ENCODE measurements at places on chromosomes 3 and 15.

DNA sequence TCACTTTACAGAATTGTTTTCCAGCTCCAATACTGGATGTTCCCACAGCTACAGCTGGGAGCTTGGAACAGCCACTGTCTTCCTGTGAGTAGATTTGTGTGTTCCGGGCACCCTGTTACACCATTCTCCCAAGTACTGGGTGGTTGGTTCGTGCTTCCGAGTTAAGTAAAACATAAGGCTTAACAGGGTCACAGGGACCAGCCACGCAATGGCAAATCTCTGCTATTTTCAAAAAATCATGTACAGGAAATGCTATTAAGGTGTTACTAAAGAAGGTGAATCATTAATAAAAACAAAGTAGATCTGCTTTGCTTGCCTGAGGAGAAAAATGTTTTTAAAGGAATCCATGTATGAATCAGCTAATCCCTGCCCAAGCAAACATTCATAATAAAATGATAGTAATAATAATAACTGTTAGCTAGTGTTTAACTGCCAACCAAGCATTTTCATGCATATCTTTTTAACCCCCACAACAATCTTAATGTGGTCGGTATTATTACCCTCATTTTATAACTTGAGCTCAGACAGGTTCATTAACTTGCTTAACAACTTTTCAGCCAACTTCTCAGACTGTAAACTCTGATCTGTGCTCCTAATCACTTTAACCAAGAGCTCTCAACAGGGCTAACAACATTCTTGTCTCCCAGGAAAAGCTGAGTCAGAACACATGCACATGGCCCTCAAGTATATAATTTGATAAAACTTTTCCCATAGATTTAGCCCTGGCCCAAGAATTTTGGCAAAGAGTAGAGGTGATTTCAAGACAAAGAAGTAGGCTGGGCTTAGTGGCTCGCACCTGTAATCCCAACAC is 2.7 kb upstream of the C2CD4A start:
- peak; percentile 77 for DNase-seq

GRCh38 chr15:80152180-80152895 is 461 bp upstream of the FAH start:
- peak; percentile 89 for DNase-seq

- no peak for DNase-seq
Observed at GRCh38 chr15:36545467-36545992, 33.9 kb upstream of the CDIN1 start.

DNA sequence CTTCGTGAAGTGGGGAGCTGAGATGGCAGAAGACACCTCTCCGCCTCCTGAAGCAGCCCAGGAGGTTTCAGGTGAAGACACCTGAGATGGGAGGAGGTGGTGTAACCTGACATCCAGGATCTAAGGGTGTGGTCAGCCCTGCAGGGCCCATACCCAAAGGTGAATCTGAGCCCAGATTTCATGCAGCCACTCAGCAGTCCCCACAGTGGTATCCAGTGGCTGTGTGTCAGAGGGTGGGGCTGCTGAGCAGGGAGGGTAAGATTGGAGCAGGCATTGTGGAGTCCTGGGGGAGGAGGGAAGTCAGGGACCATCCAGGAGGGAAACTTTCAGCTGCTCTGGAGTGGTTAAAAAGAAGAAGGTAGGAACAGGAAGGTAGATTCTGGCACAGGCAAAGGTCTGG is 46.0 kb upstream of the SMAD6 start:
- no peak for DNase-seq

DNA sequence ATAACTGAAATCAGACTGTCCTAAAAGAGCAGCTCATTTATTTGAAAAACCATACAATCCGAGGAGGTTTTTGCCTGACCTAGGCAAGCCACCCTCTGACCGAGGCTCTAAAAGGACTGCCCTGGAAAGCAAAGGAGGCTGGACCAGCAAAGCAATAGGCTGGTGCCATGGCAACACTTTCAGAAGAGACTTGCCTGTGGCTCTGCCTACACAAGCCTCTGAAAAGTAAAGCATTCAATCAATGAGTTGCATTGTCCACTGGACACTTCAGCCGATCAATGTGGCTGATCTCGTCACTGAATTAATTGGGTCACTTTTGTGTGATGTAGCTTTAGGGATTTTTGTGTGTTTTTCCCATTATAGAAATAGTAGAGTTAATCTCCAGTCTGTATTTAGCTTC is 99.1 kb upstream of the SEMA6D start:
- no peak for DNase-seq

DNA sequence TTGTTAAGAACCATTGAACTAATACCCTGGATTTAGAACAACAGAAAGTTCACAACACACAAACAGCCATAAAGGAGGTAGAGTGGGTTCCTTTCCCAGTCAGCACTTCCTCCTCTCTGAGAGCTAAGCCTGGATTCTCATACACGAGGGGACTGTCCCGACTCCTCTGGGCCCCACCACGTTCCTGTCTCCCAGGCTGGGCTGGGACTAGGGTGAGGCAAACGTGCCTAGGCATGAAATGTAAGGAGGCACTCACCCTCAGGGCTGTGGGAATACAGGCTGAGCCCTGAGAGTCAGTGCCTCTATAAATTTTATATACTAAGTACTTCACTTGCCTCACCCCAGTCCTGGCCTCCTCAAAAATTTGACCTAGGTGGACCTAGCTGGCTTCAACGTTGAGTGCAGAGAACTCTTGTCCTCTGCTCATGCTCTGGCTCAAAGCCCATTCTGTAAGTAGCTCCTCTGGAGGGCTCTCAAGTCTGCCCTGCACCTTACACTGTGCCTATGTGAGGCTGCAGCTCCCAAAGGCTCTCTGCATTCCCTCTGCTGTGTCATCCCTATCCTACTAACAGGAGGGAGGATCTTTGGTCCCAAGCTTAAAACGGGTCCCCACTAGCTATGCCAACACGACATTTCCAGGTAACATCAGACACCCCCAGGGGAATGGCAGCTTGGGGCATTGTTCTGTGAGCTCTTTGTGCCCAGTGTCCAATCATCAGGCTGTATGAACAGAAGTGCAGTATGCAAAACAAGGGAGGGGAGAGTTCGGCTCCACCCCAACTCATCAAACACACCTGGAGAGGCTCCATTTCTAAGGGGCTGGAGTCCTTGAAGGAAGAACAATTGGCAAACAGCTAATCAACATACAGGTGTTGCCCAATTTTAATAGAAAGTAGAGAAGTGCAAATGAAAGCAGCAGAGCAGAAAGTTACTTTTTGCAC is 233.2 kb downstream of the RPLP1 start:
- no peak for DNase-seq

DNA sequence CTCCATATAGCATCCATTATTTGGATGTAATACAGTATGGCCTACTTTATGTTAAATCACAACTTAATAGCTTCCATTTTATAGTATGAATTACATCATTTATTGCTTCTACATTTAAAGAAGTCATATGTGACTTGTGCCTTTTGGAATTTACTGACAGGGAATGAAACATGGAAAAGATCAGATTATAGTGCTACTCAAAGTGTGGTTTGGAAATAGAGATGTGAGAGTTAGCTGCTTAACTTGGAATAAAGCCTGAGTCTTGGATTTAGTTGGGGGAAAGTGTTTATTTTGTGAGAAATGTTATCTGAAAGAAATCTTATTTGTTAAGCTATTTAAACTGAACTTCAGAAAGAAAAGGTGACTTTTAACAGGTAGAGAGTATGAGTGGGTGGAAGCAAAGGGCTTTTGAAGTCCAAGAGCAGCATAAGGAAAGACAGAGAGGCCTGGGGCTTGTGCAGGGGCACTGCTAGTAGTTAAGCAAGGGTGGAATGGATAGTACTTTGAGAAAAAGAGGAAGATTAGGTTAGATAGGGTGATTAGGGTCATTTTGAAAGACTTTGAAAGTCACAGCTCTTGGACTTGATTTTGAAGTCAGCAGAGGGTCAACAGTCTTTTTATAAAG is 60.5 kb downstream of the SLMAP start:
- DNase-seq = no peak

DNA sequence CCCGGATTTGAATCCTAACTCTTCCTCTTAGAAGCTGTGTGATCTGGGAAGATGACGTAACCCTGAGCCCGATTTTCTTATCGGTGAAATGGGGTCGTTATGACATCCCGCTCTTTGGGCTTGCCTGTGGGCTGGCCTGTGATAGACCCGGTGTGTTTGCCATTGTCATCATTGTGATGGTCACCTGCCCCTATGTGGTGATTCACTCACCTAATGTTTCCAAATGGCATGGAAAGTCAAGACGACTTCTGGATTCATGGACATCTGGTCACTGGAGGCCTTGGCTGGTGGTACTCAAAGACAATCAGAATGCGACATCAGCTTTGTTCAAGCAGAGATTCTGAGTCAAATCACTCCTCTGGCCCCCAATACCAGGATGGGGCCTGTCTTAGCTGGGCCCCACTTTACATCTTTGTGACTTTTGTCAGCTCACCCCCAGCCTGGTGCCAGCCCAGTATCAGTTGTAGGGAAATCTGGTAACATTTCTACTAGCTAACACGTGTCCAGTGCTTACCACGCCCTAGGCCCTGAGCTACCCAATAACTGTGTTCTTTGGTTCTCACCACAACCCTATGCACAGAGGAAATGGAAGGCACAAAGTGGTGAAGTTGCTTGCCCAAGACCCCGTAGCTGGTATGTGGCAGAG is 2.8 kb downstream of the TMEM43 start:
- DNase-seq = no peak
